ENCODE measurements at places on chromosomes 7 and 10.

GRCh38 chr7:90216080-90216674 lies 4.6 kb downstream of the STEAP2 start:
- no peak for DNase-seq

DNA sequence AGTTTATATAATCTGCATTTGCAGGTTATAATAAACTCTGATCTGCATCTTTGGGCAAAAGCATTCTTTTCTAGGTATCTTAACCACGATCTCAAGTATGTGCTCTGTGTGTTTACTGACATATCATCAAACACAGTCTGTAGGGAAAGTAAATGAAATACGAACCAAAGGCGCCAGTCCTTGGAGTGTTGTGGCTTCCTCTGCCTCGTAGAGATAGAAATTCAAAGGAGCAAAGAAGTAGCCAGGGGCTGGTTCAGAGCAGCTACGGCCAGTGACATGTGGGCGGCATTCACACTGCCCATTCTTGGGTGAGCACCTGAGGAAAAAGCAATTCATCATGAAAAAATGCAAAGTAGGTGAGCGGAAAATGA lies 38.7 kb downstream of the LAMB4 start:
- DNase-seq, result no peak

GRCh38 chr7:1459920-1460820 lies 900 bp upstream of the MICALL2 start:
- DNase-seq, result no peak

GRCh38 chr10:100359529-100360150 lies 12.6 kb downstream of the SCD start:
- no peak for DNase-seq

DNA sequence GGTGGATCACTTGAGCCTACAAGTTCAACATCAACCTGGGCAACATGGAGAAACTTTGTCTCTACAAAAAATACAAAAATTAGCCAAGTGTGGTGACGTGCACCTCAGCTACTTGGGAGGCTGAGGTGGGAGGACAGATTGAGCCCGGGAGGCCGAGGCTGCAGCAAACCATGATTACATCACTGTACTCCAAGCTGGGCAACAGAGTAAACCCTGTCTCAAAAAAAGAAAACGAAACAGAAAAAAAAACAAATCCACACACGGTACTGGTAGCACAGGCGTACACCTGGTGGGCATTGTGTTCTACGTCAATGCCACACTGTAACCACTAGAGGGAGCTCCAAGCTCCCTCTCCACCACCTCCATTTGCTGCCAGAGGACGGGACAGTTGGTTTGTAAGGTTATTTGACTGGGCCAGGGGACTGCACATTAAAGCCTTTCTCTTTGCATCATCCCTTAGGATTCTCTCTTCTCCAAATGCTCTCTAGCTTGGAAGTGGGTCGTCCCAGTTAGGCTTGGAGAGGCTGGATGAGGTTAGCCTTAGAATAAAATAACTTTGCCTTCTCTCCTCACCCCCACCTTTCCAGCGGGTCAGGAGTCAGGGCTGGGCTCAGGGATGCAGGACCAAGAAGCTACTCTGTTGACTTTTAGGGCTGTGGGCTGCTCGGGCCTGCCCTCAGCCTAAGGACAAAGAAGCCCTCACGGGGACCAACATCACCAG lies 130.8 kb downstream of the SORBS1 start:
- peak; percentile 34 for DNase-seq

- no peak for DNase-seq
Observed at GRCh38 chr7:18583305-18583704, 87.8 kb downstream of the HDAC9 start.

GRCh38 chr7:12913002-12913401 lies 225.6 kb downstream of the ARL4A start:
- DNase-seq, result no peak

DNA sequence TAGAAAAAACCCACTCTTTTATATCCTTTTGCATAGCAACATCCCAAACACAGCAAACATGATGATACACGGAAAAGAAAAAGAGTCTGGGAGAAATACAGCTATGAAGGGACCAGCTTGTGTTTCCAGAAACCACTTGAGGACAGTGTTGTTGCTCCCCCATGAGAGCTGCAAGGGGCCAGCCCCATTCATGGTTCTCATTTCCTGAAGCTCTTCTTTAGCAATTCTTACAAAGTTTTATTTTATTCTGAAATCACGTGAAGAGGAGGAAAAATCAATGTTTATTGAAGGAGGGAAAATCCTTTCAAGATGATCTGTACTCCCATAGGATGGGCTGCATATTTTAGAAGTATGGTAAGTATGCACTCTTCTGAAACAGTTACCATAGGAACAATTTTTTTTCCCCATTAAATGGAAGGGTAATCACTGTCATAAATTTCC lies 17.5 kb upstream of the PRTFDC1 start:
- no peak for DNase-seq

GRCh38 chr7:94064541-94065191 lies 60.5 kb upstream of the BET1 start:
- DNase-seq, result no peak

GRCh38 chr10:12535656-12536055 lies 186.3 kb downstream of the CAMK1D start:
- no peak for DNase-seq

DNA sequence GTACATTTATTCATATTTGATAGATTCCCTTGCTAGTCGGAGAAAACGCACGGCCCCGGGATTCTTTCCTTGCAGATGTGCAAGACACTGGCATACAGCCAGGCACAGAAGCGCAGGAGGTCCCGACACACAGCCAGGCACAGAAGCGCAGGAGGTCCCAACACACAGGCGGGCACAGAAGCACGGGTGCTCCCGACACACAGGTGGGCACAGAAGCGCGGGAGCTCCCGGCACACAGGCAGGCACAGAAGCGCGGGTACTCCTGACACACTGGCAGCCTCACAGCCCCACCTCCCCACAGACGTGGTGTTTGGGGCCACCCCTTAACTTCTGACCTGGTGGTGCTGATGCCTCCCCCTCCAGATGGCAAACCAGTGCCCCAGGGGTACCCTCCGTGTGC lies 237.3 kb downstream of the ZMYND11 start:
- no peak for DNase-seq

DNA sequence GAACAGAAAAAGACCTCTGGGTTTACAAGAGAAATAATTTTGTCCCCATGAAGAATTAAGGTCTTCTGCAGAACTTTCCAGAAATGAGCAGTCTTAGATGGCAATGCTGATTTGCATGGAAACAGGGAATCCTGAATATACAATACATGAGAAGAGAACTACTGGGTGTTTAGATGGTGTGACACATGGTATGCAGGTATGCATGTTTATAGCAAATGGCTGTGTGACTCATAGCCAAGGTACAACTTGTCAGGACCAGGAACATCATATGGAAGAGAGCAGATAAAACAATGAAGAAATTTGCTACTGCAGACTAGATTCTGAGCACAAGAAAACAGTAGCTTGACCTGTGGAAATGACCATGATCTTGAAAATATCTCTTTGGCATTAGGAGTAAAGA lies 907.8 kb downstream of the GATA3 start:
- DNase-seq, result no peak

DNA sequence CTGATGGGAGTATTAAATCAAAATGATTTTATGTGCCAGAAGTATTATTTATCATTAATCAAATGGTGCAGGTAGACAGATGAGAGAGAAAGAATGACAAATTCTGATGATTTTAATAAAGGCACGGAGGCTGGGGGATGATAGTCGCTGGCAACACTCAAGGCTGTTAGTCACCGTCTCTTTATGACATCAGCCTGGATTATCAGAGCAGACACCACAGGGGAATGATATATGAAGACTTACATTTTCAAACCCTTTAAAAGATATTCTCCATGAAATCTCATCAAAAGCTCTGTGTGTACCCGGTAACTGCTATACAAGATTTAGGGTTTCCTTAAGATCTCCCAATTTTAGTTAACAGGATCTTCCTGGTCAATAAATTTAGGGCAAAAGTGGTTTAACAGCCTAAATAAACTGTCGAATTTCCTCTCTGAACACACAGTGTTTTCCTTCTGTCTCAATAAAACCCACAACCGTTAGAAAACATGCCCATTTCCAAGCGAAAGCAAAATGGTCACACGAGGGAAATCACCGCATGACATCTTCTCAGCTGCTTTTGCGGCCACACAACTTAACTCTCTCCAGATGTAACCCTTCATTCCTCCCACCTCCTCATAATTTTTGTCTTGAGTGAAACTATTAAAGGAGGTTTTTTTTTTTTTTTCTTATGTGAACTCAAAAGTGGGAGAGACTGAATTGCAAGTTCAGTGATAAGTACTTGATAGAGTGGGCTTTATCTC lies 133.2 kb upstream of the FAM171A1 start:
- DNase-seq, result no peak

- DNase-seq, result no peak
Observed at GRCh38 chr10:35299016-35299415, 37.3 kb upstream of the CCNY start.
